Activated T-cell treated with anti-CD3 and anti-CD28 coated beads for 48 hours (primary cell): ENCODE measurements at places on chromosomes 4 and X.

DNA sequence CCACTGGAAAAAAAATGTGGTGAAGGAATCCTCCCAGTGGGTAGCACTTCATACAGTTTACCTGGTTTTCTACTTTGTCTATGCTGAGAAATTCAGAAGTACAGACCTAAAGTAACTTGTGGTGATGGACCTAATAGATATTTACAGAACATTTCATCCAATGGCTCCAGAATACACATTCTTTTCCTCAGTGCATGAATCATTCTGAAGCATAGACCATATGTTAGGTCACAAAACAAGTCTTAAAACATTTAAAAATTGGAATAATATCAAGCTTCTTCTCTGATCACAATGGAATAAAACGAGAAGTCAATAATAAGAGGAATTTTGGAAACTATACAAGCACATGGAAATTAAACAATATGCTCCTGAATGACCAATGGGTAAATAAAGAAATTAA, 450.1 kb upstream of the INTU start:
- DNase-seq, result no peak

DNA sequence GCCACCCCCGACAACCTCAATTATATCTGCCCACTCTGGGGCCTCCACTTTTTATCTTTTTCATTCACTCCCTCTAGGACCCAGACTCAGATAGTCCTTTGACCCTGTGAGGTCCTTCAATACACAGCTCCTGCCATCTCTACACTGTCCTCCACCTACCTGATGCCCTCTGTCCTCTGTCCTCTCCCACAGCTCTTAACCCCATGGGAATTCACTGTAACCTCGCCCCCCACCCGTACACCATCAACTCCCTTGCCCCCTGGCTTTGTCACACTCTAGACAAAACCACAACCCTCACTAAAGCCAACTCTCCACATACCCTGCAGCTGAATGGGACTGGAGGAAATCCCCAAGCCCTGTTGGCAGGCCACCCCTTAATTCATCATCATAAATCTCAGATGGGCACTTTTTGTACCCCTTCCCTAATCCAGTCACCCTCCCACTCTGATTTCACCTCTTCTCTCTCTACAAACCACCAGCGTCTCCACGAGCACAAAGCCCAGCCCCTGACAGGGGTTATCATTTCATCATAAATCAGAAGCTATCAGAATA, 52.3 kb upstream of the ENPP6 start:
- DNase-seq, result no peak

GRCh38 chr4:54231768-54232688, 2.9 kb downstream of the PDGFRA start:
- no peak for DNase-seq

- no peak for DNase-seq
Measured at GRCh38 chr4:54077812-54078211, 13.4 kb upstream of the CHIC2 start.

GRCh38 chr4:17058916-17059741, 160.7 kb upstream of the LDB2 start:
- DNase-seq, result no peak

- DNase-seq, result no peak
Measured at GRCh38 chrX:133677123-133678063, 262.1 kb upstream of the GPC4 start.

DNA sequence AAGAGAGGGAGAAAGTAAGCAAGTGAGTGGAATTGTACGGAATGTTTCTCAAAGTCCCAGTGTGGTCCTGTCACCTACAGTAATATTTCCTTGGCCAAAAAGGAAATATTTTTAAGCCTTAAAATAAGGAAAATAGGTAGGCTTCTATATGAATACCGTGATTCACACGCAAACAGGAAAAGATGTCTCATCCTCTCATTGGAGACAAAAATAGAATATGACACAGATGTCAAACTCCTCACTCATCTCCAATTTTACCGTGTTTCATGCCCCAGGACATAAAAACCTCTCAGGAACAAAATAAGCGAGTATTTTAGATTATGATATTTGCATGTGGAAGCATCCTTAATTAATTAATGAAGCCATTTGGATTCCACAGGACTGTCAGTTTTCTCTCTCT, 1269.5 kb downstream of the RAPGEF2 start:
- DNase-seq, result no peak

GRCh38 chr4:128284317-128284716, 3.3 kb downstream of the PGRMC2 start:
- no peak for DNase-seq

DNA sequence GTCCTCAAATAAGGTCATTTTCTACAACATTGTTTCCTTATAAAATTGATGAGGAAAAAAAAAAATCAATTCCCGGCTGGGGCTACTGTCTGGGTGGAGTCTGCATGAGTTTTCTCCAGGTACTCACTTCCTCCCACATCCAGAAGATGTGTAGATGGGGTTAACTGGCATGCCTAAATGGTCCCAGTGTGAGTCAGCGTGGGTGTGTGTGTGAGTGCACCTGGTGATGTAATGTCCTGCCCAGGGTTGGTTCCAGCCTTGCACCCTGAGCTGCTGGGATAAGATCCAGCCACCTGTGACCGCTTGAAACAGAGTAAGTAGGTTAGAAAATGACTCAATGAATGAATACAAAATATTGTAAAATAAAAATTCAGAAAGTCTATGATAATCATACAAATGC, 11.1 kb downstream of the USP26 start:
- DNase-seq, result no peak

DNA sequence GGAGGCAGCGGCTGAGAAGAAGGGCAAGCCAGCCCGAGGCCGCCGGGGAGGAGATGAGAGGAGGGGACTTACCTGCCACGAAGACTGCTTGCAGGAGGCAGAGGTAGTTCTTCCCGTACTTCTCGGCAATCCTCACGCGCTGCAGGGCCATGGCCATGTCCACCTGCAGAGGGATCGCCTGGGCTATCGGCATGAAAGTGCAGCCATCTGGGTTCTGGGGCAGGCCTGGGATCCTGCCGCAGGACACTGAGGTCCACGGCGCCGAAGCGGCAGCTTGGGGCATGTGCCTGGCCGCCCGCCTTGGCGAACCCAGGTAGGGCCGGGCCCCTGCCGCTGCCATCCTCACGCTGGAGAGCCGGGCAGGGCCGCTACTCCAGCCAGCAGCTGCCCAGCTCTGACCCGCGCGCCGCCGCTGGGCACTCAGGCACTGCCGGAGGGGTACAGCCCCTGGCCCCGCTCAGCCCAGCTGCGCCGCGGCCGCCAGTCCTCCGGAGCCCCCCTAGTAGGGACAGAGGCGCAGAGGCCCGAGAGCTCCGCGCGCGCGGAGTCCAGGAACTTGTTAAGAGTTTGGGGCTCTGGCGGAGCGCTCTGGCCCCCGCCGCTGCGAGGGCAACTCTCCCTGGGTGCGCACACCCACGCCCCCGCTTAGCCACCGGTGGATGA, 16.0 kb downstream of the MCF2 start:
- DNase-seq, result peak; percentile 0

GRCh38 chr4:12144051-12144450, 715.4 kb upstream of the HS3ST1 start:
- DNase-seq, result no peak

- DNase-seq, result no peak
Measured at GRCh38 chr4:8451440-8452182, 11.0 kb downstream of the TRMT44 start.

GRCh38 chr4:23630110-23630509, 259.7 kb downstream of the PPARGC1A start:
- no peak for DNase-seq

DNA sequence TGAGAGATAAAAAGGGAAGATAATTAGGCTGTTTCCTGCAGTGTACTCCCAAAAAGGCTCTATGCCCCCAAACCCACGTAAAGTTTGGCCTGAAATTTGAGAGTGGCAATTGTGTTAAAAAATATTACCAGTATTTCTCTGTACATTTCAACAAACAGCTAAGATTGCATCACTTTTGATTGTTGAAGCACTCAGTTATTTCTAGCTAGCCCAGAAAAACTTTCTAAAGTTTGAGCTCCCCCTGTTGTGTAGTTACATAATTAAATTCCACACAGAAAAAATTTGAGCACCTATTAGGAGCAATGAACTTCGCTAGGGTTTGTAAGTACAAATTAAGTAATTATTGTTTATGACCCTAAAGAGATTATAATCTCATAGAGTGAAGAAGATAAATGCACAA, 109.4 kb downstream of the DLG3 start:
- no peak for DNase-seq

DNA sequence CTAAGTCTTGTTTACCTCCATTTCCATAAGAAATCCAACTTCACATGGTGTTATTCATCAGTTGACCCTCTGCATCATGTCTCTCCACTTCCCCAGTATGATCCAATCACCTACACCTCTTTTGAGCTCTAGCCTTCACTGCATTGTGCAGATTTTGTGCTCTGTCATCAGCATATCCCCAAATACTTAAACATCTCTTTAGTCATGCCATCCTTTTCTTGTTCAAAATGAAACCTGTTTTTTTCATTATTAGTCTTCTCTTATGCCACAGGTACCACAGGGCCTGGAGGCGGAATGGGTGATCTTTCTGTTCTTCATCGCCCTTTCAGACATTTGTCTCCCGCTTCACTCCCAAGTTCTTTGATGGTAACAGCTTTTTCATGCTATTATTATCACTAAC, 382.7 kb upstream of the GALNTL6 start:
- no peak for DNase-seq

DNA sequence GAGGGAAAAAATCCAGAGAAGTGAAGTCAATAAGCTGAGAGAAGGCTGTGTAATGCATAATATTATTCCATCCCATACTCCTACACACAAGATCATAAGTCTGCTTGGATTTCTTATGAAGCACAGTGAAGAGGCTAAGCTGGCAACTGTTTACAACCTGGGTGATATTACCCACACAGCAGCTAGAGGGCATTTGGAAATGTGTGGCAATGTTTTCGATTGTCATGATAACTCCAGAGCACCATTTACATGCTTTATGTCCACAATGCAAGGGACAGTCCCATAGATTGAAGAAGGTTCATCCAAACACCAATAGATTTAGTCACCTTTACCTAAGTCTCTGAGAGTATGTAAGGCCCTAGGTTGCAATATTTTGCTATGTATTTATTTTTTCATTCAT, 412.2 kb downstream of the PPP3CA start:
- DNase-seq, result no peak

DNA sequence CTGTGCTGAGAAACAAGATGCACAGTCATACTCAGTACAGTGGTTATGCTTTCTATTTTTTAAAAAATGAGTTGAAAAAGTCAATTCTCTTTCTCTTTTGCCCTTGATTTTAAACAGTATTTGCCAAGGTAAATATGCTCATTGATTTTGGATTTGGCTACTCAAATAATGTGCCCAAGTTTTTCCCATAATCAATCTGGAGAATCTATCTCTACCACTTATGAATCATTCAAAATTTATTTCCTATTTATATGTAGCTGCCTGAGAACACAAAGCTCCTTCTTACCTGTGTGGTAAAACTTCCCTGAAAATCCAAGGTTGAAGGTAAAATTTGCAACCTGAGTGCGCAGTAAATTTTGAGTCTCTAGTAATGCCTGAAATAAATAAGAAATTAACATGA, 136.5 kb downstream of the NDST4 start:
- DNase-seq, result no peak

GRCh38 chr4:103073792-103074438, 2.6 kb downstream of the SLC9B2 start:
- DNase-seq, result no peak

GRCh38 chr4:64899563-64899962, 490.3 kb upstream of the TECRL start:
- no peak for DNase-seq

GRCh38 chr4:8291036-8291682, 21.6 kb downstream of the HTRA3 start:
- DNase-seq, result no peak
